ENCODE measurements at places on chromosomes 11 and 22.

DNA sequence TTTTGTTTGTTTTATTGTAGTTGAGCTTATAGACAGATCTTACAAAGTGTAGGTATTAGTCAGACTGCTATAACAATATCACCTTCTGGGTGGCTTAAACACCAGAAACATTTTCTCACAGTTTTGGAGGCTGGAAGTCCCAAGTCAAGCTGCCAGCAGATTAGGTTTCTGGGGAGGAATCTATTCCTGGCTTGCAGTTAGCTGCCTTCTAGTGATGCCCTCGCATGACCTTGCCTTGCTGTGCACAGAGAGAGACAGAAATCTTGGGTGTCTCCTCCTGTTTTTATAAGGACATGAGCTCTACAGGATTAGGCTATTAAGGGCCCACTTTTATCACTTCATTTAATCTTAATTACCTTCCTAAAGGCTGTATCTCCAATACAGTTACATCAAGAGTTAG lies 1635.2 kb downstream of the FAM181B start:
- DNase-seq = no peak

GRCh38 chr22:19419464-19420178 lies 11.9 kb downstream of the HIRA start:
- no peak for DNase-seq

DNA sequence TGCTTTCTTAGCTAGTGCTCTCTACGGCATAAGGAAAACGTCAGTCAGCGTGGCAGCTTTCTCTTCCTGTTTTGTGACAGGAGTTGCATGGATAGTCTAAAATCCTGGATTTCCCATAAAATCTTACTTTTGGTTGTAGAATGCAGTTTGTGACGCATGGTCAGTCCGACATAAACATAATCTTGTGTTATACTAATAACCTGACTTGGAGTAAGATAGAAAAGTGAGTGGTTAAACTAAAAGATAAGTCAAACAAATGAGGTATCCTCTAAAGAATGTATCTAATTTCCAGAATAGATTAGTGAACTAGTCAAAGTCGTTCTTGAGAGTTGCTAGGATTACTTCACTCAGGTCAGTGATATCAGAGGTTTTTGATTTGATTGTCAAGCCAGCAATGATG lies 157.6 kb downstream of the PGR start:
- DNase-seq = no peak

GRCh38 chr11:117950301-117950700 lies 21.1 kb upstream of the TMPRSS13 start:
- DNase-seq = no peak

DNA sequence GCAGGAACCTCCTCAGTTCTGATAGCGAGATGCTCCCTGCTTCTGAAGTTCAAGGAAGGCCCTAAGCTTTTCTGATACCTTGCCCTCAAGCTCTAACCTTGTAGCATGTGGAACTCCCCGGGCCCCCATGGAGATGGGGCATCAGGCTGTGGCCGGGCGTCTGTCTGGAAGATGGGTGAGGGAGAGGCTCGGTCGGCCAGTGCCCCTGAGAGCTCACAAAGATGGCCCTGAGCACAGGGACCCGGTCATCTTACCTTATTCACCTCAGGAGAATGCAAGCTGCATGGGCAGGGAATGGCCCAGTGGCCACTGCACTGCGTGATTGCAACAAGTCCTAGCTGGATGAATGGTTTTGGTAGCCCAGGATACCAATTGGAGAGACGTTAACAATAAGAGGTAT lies 830.3 kb downstream of the TBC1D22A start:
- DNase-seq = no peak

DNA sequence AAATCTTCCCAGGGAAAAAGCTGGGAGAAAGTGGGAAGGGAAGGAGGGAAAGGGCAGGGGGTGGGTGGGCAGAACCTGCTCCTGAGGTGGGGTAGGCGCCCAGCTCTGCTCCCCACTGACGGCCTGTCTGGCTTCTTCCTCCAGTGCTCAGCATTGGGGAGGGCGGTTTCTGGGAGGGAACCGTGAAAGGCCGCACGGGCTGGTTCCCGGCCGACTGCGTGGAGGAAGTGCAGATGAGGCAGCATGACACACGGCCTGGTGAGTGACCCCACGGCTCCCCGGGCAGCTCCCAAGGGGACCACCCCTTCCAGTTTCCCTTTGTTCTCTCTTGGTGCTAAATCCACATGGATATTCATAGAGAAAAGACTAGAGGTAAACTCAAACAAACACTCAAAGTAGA lies 25.9 kb downstream of the SHANK3 start:
- DNase-seq = no peak

GRCh38 chr11:44301564-44302271 lies 8.2 kb downstream of the ALX4 start:
- DNase-seq = no peak

GRCh38 chr11:85133636-85134035 lies 493.5 kb downstream of the DLG2 start:
- no peak for DNase-seq

- DNase-seq = no peak
Measured at GRCh38 chr11:69582756-69583467, 58.0 kb upstream of the CCND1 start.

- DNase-seq = no peak
Measured at GRCh38 chr11:113351480-113351879, 36.1 kb upstream of the ANKK1 start.

- DNase-seq = no peak
Measured at GRCh38 chr11:116177521-116178210, 595.1 kb downstream of the BUD13 start.

DNA sequence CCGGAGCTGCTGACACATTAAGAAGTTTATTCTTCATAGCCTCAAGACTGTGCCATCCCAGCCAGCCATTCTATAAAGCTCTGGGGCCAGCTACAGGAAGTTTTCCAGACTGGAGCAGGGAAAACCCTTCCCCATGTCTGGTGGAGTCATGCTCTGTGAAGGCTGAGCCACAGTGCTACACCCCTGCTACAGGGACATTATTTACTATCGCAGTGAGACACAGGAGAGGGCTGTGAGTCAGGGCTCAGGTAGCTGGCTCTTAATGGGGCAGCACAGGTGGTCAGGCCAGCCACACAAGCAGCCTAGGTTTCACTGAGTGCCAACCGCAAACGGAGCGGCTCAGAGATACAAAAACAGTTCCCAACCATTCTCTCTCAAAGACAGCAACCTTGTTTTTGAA lies 12.1 kb downstream of the HPS4 start:
- peak; percentile 86 for DNase-seq

DNA sequence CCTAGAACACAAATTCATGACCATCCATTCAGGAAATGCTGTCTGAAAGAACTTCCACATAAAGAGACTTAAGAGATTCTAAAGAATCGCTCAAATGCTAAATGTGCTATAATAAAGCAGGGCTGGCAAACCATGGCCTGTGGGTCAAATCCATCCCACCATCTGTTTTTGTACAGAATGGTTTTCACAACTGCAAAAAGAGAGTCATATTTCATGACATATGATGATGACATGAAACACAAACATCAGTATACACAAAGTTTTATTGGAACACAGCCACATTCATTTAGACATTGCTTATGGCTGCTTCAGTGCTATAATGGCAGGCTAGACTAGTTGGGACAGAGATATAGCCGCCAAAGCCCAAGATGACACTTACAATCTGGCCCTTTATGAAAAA lies 85.1 kb downstream of the RRAS2 start:
- no peak for DNase-seq

DNA sequence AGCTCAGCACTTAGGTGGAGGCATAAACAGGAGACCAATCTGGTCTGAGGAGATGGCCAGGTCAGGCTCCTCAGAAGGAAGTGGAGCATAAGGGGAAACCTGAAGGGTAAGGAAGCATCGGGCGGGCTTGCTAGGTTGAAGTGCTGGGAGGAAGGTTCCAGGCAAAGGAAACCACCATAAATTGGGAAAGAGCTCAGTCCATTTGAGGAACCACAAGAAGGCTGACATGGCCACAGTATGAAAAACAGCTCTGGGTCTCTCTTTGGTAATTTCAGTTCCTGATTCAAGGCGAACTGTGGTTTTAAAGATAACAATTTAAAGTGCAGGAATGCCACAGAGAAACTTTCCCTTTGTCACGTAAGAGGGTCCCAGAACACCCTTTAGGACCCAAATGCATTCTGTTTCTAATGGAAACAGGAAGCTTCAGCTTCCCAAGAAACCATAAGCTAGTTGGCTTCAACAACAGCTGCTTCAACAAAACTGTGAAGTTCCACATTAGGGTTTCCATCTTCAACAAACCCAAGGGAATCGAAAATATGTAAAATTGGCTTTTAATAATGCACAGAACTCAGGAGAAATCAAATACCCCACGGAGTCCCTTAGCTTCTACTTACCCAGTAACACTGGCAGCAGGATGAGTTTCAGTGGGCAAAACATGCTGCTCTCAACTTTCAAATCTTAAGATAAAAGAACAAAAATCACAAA lies 10.4 kb downstream of the JAML start:
- DNase-seq = no peak

DNA sequence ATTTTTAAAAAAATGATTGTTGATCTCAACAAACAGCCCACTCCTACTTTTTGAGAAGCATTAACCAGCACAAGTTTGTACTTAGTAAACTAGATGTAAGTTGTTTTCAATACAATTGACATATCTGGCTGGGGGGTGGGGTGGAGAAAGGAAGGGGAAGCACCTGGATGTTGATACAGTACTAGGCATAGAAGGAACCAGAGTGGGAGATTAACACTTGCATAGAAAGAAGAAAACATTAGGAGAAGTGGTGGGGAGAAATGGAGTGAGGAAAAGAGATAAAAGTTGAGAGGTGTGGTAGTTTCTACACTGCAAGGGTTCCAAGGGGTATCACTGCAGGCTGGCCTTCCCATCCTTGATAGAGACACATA lies 10.6 kb upstream of the GAB2 start:
- no peak for DNase-seq

- no peak for DNase-seq
Measured at GRCh38 chr11:76610371-76610770, 60.2 kb downstream of the LRRC32 start.

DNA sequence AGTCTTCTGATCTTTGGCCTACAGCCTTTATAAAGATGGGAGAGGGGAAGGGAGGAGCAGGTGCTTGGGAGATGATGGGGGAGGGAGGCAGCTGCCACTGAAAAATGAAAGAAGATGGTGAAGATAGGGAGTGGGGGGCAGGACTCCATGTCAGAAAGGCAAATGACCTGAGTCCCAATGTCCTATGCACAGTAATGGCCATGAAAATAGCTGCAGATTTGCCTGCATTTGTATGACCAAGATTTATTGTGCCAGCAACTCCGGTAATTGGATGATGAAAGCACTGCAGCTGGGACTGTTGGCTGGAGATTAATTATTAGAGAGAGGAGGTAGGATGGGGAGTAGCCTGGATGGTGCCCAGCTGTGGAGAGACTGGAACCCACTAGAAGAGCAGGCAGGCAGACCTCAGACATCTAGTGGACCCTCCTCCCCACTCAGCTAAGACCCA lies 36.1 kb downstream of the NEU3 start:
- no peak for DNase-seq

DNA sequence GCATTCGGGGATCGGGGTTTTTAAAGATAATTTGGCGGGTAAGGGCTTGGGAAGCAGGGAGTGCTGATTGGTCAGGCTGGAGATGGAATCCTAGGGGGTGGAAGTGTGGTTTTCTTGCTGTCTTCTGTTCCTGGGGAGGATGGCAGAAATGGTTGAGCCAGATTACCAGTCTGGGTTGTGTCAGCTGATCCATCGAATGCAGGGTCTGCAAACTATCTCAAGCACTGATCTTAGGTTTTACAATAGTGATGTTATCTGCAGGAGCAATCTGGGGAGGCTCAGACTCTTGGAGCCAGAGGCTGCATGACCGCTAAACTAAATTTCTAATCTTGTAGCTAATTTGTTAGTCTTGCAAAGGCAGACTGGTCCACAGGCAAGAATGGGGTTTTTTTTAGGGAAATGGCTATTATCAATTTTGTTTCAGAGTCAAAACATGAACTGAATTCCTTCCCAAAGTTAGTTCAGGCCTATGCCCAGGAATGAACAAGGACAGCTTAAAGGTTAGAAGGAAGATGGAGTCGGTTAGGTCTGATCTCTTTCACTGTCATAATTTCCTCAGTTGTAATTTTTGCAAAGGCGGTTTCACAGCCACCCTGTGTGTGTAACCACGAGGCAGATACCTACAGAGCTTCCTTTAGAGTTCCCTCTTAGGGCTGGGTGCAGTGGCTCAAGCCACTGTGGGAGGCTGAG lies 10.2 kb downstream of the SCGB1A1 start:
- DNase-seq = no peak

DNA sequence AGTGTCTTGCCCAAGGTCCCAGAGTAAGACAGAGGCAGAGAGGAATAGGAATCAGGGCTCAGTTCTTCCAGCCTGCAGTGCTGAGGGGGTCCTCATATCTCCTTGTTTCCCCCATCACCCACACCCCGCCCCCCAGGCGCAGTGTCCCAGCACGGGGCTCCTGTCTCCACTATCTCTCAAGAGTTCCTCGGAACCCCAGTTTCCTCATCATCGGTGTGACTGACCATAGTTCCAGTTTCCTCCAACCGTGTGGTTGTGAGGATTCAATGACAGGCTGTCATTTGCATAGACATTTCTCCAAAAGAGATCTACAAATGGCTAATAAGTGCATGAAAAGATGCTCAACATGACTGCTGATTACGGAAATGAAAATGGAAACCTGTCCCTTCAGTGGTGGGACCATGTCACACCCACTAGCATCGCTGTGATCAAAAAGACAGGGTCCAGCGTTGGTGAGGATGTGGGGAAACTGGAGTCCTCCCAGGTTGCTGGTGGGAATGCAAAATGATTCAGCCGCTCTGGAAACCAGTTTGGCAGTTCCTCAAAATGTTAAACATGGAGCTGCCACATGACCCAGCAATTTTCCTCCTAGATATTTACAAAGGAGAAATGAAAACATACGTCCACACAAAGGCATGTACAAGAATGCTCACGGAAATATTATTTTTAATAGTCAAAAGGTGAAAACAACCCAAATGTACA lies 31.8 kb upstream of the PDGFB start:
- DNase-seq = no peak
